Ascending aorta (tissue), 2 donors: ENCODE measurements at places on chromosomes 3 and 15. TPM values are rescaled to one million over a fixed set of nuclear protein-coding genes. Genes with fewer than 3 reads are reported as not detected.
A peak's percentile ranks its signal among the peaks of the same experiment; 100 is the strongest.

CSPG5 gene
- total RNA-seq, result 1.7 TPM

CIDEC gene
- total RNA-seq, result 29.9 TPM

DNA sequence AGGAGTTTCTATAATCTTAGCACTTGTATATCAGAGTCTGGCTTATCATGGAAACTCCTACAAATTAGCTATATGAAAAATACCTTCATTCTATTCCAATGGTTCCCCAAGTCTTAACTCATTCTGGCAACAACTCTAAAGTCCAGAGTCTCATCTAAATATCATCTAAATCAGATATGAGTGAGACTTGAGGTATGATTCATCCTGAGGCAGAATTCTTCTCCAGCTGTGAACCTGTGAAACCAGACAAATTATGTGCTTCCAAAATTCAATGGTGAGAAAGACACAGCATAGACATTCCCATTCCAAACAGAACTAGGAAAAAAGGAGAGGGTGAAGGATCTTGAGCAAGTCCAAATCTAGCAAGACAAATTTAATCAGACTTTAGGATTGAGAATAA, 138.8 kb downstream of the THRB start:
- no peak for DNase-seq

GRCh38 chr3:40780291-40780924, 255.6 kb downstream of the ZNF621 start:
- DNase-seq, result peak; percentile 88

DNA sequence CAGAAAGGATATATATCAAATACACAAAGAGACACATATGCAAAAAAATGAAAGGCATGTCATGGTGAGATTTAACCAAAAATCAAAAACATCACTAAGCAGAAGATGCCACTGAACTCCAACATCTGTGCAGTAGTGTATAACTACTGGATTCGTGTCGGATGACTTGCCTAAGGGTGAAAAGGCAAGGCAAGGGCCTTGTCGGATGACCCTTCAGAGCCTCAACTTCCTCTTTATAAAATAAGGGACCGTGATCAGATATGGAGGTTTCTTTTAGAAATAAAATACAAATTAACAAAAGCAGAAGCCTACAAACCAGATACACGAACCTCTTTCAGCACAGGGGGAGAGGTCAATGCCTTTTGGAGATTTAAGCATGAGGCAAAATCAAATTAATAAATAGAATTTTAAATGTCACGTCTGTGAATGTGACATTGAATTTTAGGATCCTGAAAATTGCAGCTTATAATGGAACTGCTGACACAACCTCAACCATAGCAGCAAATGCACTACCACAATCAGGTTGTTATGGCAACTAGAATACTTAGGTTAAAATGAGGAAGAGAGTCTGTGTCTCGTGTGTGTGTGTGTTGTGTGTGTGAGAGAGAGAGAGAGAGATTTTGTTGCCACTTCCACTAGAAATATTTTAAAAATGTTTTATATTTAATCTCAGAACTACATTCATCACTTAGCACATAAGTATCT, 8.3 kb upstream of the CHRM5 start:
- DNase-seq, result no peak

DNA sequence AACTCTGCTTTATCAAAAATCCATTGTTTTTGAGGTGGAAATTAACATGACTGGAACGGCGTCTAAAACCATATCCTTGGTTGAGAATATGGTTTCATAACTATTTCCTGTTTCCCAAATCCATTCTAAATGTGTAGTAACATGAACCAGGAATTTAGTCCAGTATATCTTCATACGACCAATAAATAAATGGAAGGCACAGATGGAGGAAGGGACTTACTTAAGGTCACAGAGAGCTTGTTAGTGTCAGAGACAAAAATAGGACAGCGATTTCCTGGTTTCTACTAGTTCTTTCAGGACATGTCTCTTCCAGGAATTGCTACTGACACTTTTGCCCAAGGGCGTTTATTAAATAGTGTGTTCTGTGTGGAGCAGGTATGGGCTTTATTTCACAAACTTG, 41.2 kb downstream of the HES1 start:
- DNase-seq, result no peak

GRCh38 chr3:117192888-117193287, 483.3 kb downstream of the TUSC7 start:
- no peak for DNase-seq
